AML-193 (cell line): ENCODE measurements at places on chromosomes 16 and 17.

GRCh38 chr16:73095885-73096421 is 48.0 kb upstream of the ZFHX3 start:
- no peak for DNase-seq

- no peak for DNase-seq
These were observed 273.4 kb downstream of the CPPED1 start for GRCh38 chr16:12530302-12530701.

- DNase-seq: peak; percentile 8
These were observed 104.4 kb downstream of the IRX5 start for GRCh38 chr16:55035029-55035428.

DNA sequence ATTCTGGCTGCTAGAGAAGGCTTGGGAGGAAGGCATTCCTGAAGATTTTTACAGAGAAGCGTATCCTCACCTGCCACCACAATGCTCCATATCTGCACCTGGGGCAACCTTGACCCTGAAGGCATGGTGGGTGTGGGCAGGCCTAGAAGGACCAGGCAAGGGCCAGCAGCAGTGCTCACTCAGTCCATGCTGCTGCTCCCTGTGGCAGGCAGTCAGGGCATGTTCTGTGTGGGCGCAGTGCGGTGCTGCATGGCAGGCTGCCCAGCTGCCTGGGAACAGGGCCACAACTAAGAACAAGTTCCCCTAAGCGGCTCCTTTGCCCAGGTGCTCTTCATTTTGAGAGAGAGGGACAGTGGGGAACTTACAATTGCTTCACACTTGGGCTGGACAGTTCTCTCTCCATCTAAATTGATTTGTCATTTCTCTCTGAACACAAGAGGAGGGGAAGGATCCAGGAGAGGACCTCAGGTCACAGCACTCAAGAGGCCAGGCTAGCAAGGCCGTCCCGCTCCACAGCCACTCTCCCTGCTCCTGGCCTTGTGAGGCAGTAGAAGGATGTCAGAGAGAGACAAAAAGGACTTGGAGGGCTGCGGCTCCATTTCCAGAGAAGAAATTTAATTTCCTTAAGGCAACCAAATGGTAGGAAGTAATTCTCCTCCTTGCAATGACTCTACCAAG is 158.8 kb downstream of the AATF start:
- DNase-seq: no peak

- DNase-seq: peak; percentile 30
These were observed 12.6 kb upstream of the TCF25 start for GRCh38 chr16:89860747-89861304.

DNA sequence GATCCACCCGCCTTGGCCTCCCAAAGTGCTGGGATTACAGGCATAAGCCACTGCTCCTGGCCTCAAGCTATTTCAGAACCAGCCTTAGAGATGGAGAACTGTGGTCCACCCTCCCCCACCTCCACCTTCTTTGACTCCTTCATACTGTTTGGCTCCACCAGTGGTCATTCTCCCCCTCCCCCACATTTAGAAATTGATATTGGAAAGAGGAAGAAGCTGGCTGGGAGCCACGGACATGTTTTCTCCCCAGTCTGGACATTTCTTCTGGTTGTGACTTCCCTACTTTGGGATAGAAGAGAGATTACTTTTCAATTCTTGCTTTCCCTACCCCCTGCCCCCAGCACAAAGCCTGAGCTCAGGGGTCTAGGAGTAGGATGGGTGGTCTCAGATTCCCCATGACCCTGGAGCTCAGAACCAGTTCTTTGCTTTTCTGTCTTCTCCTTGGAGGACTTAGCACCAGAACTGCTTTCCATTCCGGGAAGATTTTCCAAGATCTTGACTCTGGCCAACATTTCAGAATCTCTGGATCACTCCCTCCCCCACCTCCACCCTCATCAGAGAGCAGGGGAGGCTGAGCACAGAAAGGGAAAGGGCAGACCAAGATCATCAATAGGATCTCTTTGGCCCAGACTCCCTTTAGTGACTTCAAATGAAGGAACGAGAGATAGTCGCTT is 16.3 kb downstream of the CAVIN1 start:
- DNase-seq: peak; percentile 14

DNA sequence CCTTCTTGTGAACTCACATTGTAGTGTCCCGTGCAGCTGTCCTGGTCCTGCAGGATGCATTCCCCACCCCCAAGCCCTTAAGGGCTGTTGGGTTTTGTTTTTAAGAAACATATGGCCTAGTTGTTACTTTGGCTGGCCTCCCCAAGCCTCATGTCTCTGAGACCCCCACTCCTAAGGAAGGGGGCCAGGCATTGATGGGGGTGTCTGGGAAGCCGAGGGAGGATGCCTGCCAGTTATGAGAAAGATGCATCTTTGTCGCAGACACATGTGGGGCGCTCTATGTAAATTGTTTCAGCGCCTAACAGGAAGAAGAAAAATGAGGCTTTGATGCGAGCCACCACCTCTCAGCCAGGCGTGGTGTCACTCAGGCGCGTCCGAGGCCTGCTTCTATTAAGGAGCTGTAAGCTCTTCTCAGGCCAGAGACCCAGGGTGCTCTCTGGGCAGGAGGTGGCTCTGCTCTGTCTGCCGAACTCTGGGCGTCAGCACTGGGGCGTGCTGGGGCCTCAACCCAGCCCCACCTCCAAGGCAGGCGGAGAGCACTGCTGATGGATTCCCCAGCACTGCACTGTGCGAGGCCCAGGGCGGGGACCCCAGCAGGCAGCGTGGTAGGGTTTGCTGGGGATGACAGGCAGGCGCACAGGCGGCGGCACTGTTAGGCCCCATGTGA is 70.6 kb downstream of the SREBF1 start:
- DNase-seq: no peak

DNA sequence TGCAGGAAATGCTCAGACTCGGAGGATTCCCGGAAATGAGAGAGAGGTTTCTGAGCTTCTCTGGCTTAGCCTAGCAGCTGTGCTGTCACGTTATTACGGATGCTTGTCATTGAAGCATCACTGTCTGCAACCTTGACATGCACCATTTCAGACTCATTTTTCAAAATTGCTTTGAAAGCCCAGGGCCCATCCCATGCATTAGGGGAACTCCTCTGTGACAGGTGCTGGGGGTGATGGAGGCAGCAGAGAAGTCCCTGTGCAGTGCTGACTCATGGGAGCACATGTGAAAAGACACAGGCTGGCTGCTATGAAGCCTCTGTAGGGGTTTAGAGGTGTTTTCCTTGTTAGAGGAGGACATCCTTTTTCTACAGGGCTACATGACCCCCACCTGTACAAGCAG is 214.0 kb upstream of the MPHOSPH6 start:
- DNase-seq: no peak

- no peak for DNase-seq
These were observed 28.6 kb upstream of the SSTR5 start for GRCh38 chr16:1043881-1044451.

DNA sequence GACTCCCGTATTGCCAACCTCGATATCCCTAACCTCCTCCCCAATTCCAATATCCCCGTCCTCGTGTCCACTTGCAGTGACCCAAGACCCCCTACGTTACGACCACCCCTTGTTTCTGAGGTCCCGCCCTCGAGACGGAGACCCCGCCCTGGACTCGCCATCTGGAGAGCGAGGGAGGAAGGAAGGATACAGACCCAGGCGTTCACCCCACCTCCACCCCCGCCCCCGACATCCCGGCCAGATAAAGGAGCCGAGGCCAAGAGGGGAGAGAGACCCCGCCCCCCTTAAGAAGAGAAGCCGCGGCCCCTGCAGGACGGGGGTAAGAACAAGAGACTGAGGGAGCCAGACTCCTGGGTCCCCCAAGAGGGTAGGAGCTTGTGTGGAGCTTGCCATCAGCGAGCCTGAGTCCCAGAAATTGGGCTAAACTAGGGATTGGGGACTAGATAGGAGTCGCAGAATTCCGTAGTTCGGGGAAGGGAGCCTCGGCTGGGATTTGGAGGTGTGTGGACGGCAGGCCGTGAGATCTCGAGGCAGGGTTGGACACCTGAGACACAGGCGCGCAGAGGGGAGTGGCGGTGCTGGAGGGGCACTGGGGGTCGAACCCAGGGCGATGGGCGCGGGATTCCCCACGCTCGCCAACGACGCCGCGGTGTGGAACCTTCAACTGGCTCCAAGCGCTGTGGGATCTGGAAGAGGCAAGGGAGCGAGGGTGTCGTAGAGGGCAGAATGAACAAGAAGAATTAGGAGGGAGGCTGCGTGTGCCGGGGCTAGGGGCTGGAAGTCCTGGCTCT is at the start of gene BCL6B:
TSS of gene BCL6B (plus strand) at position 270 of the 791 bp plus-strand sequence. CDS start 622 bp downstream, outside the sequence.
- DNase-seq: no peak

DNA sequence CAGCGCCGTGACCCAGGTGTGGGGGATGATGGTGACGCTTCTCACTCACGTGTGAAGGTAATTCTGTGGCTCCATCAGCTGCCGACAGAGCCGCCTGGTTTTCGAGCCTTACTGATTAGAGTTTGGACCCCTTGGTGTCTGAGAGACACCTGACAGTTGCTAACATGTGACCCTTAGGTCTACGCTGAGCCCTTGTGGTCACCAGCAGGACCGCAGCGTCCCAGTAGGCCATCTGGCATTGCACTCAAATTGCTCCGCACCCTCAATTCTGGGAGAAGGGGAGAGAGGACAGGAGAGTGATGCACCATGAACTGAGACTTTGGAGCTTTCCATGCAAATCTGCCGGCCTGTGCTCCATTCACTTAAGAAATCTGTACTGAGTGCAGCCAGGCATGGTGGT is 2.5 kb downstream of the FLYWCH1 start:
- no peak for DNase-seq

- DNase-seq: no peak
These were observed 115.3 kb downstream of the SLC39A11 start for GRCh38 chr17:72976971-72977770.

GRCh38 chr16:50802961-50803360 is 61.1 kb downstream of the CYLD start:
- DNase-seq: no peak

DNA sequence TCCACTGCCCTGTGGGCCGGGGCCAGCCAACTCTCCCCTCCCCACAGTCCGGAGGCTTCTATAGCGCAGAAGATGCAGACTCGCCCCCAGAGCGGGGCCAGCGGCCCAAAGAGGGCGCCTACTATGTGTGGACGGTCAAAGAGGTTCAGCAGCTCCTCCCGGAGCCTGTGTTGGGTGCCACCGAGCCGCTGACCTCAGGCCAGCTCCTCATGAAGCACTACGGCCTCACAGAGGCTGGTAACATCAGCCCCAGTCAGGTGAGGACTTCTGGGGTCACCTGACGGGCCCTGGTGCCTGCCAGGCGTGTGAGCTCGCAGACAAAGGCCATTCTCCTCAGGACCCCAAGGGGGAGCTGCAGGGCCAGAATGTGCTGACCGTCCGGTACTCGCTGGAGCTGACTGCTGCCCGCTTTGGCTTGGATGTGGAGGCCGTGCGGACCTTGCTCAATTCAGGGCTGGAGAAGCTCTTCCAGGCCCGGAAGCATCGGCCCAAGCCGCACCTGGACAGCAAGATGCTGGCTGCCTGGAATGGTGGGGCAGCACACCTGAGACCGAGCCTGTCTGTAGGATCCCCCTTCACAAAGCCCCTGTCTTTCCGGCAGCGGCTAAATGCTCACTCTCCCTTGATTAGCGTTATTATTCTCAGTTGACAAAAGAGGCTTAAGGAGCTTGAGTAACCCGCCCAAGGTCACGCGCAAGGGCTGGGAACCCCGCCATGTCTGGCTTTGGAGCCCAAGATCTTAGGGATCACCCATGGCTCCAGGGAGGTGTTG is 3.9 kb downstream of the SPATA20 start:
- peak; percentile 68 for DNase-seq

GRCh38 chr17:28334171-28334570 is 1.1 kb downstream of the IFT20 start:
- DNase-seq: peak; percentile 68

DNA sequence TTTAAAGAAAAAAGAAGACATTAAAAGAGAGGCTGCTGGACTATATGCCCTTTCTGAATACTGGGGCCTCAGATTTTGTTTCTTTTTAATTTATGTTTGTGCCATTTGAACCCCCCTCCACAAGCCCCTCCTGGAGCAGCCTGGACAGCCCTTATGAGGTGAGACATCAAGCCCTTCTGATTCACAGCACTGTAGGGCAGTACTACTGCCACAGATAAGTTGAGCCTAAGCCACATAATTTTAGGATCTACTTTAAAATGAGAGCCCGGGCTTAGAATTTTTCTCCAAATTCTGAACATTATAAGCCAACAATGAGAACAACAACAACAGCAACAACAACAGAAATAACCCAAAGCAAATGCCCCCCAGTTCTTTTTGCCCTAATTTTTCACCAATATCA is 256.9 kb upstream of the SALL1 start:
- no peak for DNase-seq

- DNase-seq: no peak
These were observed 17.3 kb downstream of the FA2H start for GRCh38 chr16:74757349-74757748.

DNA sequence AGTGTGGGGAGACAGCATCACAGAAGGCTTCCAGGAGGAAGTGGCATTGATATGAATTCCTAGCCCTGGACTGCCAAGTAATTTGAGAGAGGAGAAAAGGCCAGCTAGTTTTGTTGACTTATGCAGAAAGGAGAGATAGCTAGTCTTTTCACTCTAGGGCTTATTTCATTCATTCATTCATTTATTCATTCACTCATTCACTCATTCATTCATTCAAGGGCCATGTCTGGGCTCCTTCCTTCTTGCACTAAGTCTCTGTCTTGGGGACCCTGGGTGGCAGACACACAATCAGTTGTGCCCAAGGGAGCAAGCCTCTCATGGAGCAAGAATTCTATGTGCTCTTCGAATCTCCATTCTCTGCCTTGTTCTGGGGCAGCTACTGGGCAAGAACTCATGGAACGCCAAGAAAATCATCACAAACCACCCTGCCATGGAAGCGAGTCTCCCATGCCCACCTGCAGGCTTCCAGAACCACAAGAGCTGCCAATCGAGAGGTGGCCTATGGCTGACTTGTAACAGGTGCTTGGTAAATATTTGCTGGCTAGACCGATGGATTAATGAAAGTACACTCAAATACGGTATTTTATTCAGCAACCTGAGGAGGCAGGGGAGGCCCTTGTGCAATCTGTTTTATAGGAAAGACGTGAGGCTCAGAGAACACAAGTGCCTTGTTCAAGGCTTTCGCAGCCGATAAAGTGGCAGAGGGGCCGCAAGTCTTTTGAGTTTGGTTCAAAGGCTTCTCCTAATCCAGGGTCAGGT is 223.6 kb downstream of the XYLT1 start:
- DNase-seq: no peak

DNA sequence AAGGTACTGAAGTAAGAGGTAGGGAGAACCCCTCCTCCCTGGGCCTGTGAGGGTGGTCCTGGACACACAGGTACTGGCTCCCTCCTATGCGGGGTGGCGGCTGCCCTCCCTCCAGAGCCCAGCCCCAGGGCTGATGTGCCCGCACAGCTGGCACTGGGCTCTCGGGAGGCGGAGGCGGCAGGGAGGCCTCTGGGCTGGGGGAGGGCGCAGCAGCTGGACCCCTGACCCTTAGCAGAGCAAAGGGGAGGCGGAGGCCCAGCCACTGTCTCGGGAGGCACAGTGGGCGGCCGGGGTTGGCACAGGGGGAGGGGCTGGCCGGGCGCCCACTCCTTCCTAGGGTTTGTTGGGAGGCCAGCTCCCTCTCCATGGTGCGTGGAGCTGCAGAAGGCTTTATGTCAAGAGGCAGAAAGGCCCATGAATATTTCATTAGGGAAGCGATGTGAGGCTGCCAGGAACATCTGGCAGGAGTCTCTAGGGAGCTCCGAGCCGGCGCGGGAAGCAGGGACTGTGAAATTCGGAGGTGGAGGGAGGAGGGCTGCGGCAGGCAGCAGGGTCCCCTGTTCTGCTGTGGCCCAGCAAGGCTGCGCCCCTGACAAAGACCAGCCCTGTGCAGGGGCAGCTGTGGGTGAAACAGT is 44.1 kb upstream of the ACSF3 start:
- no peak for DNase-seq
